Activated CD4-positive, CD25-positive, alpha-beta regulatory T cell treated with anti-CD3 and anti-CD28 coated beads, Interleukin-2, amount 50 U/mL, for 16 hours (primary cell): ENCODE measurements at places on chromosomes 7 and 10.

GRCh38 chr7:151808400-151809145, 68.3 kb downstream of the PRKAG2 start:
- no peak for DNase-seq

DNA sequence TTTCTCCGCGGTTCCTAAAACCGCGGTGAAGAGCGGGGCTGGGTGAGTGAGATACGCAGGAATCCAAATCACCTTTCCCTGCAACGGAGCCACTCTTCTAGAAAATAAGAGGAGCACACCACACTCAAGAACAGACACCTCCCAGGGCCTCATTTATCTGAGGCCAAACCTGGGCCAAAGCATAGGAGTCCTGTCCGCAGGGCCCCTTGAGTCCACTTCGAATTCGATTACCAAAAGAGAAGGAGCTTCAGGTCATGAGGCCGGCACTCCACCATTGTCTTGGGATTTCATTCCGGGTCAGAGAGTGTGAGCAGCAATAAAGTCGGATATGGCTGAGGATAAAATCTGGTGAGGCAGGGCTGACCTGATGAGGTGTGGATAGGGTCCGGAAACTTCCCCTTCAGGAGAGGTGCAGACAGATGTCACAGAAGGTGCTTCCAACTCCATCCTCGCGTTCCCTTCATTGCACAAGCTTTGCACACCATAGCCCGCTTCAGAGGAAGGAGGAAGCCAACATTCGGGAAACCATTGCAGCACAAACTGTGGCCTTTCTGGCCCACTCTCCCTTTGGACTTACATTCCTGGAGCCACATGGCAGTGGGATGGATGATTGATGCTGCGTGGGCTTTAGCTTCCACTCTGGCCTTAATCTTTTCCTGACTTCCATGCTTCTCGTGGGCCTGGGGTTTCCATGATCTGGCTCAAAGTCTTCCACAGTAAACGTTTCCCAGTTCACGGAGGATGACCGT, 27.2 kb upstream of the ZNF273 start:
- DNase-seq, result no peak

- no peak for DNase-seq
These were observed 225.8 kb upstream of the PHYHIPL start for GRCh38 chr10:58950618-58951017.

- DNase-seq, result no peak
These were observed 42.6 kb upstream of the MYL10 start for GRCh38 chr7:101671371-101672356.

GRCh38 chr10:108840944-108841343, 1082.4 kb downstream of the XPNPEP1 start:
- no peak for DNase-seq
